ENCODE measurements at places on chromosomes 6 and 20.

DNA sequence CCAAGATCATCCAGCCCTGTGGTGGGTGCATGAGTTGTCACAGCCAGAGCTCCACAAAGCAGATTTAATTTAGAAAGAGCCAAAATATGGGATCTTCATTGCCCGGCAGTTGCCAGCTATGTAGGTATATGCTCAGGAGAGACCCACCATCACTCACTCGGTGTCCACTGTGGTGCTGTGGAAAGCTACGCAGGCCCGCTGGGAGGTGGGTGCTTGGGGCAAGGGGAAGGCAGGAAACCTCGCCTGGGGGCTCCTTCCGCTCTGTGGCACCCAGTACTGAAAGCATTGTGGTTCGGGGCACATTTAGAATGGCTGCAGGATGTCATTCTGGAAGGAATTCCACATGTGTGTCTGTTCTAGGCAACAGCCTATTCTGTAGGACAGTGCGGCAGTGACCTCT, 259.9 kb downstream of the TAF4 start:
- no peak for DNase-seq

GRCh38 chr20:35992713-35993335, 24.4 kb downstream of the CNBD2 start:
- peak; percentile 76 for DNase-seq

- DNase-seq = no peak
Observed at GRCh38 chr20:52494244-52494643, 302.7 kb upstream of the ZFP64 start.

- no peak for DNase-seq
Observed at GRCh38 chr20:59961423-59961822, 3.2 kb downstream of the CDH26 start.

GRCh38 chr6:129859524-129859923, 1.6 kb downstream of the TMEM244 start:
- DNase-seq = no peak

DNA sequence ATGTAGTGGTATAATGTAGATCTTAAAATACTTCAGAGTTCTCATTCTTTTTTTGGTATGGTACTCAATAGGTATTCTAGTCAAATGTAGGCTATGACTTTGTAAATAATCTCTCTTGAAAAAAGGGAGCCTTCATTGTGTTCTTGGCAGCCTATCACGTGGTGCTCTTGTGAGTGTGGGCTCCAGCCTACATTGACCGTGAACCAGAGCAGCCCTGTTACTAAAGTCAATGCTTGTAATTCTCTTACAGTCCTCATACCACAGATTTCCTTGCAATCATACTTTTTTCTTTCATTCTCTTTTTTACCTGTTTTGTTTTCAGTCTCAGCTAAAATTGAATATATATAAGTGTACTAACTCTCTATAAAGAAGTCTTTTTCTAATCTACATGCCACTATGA, 31.1 kb downstream of the ARID1B start:
- DNase-seq = peak; percentile 35

Measured in NCI-H146 (cell line).